Common myeloid progenitor, CD34-positive (primary cell): ENCODE measurements at places on chromosomes 6 and 20.

GRCh38 chr6:137016356-137016755 is 28.4 kb downstream of the IL20RA start:
- no peak for DNase-seq

DNA sequence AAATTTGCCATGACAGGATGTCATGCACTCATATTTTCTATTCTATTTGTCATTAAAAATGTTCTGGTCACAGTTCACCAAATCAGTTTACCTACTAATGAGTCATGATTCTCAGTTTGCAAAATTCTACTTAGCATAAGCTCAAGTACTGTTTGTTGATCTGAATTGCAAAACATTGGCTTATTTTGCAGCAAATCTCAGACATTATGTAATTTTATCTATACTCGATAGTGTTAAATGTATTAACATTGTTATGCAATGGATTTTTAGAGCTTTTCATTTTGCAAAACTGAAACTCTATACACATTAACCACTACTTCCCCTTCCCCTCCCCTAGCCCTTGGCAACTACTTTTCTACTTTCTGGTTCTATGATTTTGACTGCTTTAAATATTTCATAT is 213.8 kb upstream of the ZFP64 start:
- peak; percentile 54 for DNase-seq

DNA sequence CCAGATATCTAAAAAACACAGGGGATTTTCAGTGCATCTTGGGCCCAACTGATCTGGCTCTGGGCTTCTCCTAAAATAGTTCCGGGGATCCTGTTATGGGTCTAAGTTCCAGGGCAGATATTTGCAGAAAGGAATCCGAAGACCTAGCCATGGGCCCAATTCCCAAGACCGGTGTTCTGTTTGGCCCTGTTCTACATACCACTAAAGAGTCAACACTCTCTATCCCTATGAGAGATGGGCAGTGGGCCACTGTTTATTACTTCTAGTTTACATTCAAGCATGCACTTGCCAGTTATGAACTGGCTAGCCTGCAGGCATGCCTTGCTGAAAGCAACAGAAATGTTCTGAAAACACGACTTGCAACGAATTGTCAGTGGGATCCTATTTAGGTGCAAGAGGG is 87.4 kb upstream of the PLCB4 start:
- DNase-seq: no peak

DNA sequence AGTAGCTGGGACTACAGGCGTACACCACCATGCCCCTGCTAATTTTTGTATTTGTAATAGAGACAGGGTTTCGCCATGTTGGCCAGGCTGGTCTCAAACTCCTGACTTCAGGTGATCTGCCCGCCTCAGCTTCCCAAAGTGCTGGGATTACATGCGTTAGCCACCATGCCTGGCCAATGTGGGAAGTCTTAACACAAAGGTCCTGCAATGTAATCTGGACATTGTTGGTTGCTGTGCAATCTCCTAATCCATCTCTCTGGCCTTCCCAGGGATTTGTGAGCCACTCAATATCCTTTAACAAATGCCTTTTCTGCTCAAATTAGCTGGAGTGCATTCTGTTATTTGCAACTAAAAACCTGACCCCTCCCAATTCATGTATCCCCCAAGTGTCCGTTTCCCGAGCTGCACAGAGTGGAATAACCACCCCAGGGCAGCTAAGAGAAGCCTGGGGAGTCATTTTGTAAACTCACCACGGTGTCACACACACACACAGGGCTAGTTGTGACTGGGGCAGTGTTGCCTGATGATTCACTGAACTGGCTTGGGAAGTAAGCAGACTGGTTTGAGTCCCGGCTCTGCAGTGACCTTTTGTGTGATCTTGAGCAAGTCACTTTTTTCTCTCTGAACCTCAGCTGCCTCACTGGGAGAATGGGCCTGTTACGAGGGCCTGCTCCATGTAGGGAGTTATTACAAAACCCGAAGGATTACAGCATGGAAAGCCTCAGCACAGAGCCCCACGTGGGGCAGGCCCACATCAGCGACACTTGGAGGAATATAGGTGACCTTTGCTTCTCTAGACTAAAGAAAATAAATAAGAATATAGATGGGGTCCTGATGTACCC is 152.3 kb downstream of the ZMYND8 start:
- no peak for DNase-seq

DNA sequence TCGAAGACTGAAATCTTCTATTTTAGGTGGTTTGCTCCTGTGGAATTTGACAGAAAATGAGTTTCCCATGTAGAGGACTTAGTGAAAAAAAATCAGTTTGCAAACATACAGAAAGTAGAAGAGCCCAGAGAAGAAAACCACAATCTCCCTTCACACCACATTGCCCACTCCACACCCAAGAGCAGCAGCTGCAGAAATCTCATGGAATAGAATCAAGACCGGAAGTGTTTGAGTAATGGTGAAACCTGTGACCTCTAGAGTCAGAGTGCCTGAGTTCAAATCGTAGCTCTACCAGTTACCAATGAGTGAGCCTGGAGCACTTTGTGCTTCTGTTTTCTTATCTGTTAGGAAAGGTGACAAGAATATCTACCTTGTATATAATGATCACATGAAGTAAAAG is 4.6 kb downstream of the SIRPG start:
- no peak for DNase-seq

GRCh38 chr20:43794326-43794725 is 67.5 kb upstream of the GTSF1L start:
- no peak for DNase-seq

DNA sequence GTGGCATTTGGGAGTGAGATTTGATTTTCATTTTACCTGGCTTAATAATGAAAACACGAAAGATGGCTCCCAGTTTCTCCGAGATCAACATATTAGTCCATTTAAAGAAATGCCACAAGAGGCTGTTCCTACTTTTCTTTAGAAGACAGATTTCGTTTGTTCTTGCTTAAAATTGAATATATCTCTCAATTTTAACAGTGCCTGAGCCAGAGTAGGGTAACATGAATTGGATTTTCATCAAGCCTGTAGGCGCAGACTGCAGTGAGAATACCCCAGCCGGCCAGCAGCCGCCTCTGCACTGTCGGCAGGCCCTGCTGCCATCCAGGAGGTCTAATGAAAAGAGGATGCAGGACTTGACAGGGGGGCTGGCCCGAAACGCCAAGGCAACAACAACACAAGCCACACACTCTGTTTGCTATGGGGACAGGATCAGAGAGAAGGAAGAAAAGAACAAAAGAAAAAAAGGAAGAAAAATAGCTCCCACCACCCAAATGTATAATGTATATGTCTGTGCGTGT is 72.5 kb downstream of the PPP1R3G start:
- no peak for DNase-seq

- DNase-seq: no peak
These were observed 9.3 kb downstream of the SDHAF4 start for GRCh38 chr6:70575899-70576495.

DNA sequence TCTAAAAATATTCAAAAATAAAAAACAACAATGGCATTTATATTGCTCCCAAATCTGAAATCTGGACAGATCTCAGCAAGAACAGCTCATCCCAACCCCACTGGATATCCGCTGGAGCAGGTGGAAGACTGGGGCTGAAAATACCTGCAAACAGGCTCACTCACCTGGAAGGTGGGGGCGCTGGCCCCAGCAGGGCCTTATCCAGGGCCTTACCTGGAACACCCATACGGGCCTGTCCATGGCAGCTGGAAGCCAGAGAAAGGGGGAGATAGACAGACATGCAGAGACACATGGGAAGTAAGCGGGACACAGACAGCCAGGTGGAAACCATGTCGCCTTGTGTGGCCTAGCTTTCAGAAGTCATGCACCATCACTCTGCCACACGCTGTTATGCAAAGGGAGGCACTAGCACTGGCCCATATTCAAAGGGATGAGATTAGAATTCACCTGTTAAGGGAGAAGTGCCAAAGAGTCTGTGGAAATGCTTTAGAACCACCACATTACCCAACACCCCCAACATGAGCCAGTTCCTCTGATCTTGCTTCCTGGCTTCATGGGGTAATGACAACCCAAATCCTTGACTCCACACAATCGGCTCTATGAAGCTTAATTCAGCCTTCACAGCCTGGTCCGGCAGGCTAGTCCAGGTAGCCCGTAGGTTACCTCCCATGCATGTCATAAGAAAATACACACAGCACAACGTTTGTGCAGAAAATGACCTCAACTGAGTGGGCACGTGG is 99.0 kb upstream of the CDYL start:
- no peak for DNase-seq

GRCh38 chr20:1777476-1777820 is 117.8 kb upstream of the SIRPA start:
- no peak for DNase-seq

DNA sequence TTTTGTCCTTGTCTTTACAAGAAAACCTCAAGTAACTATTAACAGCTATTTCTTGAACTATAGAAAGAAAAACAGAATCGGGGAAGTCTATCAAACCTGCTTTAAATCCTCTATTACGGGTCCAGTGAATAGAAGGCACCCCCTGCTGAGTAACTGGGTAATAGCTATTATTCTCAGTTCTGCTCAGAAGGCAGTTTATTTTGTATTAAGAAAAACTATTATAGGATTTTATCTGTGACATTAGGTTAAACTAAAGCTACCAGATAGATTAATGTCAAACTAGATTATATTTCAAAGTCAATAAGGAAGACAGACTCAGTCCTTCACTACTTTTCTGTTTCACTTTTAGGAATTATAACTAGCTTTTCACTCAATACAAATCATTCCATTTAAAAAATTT is 93.7 kb downstream of the DST start:
- DNase-seq: peak; percentile 45

- DNase-seq: no peak
These were observed 45.3 kb downstream of the NINL start for GRCh38 chr20:25539742-25540672.

DNA sequence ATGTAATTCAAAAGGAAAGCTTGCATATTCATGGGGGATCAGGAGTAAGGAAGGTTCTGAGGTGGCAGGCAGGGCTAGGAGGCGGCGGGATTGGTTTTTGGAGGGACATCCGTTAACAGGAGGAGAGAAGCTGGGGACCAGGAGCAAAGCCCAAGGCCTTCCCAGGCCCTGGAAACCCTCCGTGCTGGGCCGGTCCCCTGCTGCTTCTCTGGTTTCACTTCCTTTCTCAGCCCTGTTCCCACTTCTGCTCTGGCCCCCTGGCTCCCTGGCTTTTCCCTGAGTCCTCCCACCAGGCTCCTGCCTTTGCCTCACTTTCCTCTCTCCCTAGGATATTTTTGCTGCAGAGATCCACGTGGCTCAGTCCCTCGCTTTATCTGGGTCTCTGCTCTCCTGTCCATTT is 26.4 kb upstream of the SALL4 start:
- DNase-seq: no peak

DNA sequence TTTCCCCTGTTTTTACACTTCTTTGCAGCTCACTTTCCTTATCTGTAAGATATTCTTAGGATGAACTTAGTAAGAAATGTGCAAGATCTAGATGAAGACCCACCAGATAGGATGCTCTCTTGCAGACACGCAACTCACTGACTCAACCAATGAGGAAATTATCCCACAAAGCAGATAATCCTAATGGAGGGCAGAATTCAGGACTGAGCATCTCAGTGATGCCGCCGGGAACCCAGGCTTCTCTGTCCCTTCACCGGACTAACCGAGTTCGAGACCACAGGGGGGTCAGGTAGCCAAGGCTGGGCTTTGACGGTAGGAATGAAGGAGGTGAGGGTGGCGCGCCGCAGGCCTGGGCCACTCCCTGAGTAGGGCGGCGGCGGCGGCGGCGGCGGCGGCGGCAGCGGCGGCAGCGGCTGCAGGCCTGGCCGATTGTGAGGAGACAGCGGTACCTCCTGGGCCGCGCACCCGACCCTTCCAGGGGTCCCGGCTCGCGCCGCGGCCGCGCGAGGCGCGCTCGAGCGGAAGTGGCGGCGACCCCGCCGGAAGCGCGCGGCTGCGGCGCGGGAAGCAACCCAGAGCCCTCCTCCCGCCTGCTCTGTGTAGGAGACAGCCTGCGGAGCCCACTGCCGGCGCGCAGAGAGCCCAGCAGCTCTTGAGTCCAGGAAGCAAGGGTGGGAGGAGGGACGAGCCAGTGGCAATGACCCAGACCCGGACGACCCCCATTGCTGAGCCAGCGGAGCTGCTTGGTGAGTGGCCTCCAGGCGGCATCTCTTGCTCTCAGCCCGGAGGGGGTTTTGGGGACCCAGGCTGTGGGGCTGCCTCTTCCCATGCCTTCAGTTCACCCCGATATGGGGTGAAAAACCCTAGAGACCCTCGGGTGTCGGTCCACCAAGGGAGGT is at the start of gene KHDC1:
Gene KHDC1 (minus strand): TSS at position 526 of the 899 bp plus-strand sequence. CDS start 20,679 bp downstream, outside the sequence.
- DNase-seq: peak; percentile 58

- DNase-seq: peak; percentile 37
These were observed 113.7 kb downstream of the DLL1 start for GRCh38 chr6:170176898-170177771.

- peak; percentile 12 for DNase-seq
These were observed 98.7 kb upstream of the LRFN2 start for GRCh38 chr6:40685862-40686261.

- DNase-seq: no peak
These were observed 50.0 kb upstream of the ESR1 start for GRCh38 chr6:151757506-151757955.

GRCh38 chr6:164168595-164168994 is 754.1 kb downstream of the QKI start:
- DNase-seq: no peak

DNA sequence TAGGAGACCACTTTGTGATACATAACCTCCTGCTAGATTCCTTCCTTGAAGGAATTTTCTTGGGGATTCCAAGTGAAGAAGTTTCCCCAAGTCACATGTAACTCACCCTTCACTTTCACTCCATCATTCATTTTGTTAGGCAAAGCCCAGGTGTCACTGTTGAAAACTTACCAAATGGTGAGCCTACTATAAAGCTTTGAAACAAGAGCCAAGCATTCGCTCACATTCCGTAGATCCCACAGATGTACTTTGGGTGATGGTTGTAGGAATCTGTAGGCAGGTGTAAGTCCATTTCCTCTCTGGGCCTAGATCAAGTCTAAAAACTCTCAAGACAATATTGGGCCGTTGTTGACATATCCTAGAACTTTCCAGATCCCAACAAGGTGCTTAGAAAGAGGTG is 74.1 kb downstream of the PRDM1 start:
- DNase-seq: no peak

GRCh38 chr6:89555031-89555430 is 83.5 kb downstream of the LYRM2 start:
- DNase-seq: no peak

DNA sequence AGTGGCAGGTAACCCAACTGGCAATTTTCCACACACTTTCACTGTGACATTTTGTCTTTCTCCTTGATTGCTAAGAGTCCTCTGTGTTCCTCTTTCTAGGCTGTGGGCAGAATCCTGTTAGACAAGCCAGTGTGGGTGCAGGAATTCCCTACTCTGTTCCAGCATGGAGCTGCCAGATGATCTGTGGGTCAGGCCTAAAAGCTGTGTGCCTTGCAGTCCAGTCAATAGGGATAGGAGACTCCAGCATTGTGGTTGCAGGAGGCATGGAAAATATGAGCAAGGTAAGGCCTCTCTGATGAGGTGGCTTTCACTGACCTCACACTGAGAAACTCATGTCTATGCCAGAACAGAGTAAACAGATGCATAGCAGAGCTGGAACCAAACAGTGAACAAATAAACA is 5.1 kb downstream of the ACAT2 start:
- DNase-seq: no peak

GRCh38 chr20:53737396-53738038 is 143.9 kb upstream of the ZNF217 start:
- DNase-seq: no peak

- no peak for DNase-seq
These were observed 11.2 kb downstream of the PCIF1 start for GRCh38 chr20:45945678-45946148.

- DNase-seq: no peak
These were observed 153.6 kb downstream of the FOXA2 start for GRCh38 chr20:22430746-22431168.

- peak; percentile 18 for DNase-seq
These were observed 1.3 kb upstream of the SLC35D3 start for GRCh38 chr6:136920671-136921380.
